Activated CD4-positive, alpha-beta T cell treated with anti-CD3 and anti-CD28 coated beads, Interleukin-2, amount 50 U/mL, for 1 hour (primary cell): ENCODE measurements at places on chromosomes 11 and 22.
A peak's percentile ranks its signal among the peaks of the same experiment; 100 is the strongest.

DNA sequence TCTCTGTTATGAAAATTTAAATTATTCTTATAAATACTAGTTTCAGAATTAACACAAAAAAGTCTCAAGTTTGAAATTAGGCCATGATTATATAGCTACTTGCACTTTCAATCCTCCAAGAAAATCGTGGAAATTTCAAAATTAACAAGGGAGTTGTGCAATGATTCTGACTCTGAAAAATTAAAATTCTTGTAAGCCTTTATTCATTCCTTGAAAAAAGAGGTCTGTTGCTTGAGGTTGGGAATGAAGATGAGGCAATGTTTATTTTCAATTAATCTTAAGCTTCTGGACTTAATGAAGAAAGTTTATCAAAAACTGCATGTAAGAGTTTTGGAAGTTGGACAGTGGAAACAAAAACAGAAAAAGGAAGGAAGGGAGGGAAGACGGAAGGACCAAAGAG lies 128.2 kb upstream of the FIBIN start:
- DNase-seq: no peak

DNA sequence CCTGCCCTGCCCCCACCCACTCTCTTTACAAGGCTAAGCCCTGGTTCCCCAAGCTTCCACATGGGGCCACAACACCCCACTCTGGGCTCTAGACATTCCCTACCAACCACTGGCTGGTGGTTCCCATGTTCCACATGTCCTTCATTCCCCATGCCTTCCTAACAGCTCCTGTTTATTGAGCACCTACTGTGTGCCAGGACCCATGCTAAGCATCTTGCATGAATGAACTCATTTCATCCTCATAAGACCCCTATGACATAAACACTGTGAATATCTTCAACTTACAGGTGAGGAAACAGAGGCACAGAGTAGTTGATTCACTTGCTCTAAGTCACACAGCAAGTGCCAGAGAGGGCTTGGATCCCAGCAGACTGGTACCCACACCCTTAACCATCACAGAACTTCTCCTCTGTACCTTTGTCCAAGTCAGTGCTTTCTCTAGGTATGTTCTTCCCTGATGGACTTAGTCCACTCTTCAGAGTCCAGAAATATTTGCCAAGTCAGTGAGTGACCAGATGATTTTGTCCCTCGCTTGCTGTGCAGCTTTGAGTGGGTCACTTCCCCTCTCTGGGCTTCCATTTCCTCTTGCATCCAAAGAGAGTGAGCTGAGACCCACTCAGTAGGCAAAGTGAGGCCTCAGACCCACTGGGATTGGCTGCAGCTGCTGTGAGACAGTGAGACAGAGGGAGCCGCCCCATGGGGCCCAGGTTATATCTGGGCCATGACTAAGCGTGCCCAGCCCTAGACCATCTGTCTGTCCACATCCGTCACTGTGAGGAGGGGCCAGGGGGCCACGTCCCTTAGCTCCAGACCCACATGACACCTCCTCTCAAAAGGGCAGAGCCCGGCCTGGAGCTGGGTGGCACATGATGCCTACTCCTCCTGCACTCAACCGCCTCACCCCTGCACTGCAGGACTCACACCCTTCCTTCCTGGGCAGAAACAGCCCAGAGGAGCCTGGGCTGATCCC lies 132.4 kb downstream of the MN1 start:
- DNase-seq: no peak

DNA sequence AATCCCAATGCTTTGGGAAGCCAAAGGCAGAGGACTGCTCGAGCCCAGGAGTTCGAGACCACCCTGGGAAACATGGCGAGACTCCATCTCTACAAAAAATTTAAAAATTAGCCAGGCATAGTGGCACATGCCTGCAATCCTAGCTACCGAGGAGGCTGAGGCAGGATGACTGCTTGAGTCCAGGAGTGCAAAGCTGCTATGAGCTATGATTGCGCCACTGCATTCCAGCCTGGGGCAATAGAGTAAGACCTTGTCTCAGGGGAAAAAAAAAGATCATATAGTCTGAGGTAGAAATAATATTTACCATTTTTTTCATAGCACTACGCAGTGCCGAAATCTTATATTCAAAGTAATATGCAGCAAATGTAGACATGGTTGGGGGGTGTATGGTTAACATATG lies 47.8 kb downstream of the MRTFA start:
- DNase-seq: no peak

GRCh38 chr11:17459236-17459896 lies 17.3 kb downstream of the ABCC8 start:
- DNase-seq: no peak

DNA sequence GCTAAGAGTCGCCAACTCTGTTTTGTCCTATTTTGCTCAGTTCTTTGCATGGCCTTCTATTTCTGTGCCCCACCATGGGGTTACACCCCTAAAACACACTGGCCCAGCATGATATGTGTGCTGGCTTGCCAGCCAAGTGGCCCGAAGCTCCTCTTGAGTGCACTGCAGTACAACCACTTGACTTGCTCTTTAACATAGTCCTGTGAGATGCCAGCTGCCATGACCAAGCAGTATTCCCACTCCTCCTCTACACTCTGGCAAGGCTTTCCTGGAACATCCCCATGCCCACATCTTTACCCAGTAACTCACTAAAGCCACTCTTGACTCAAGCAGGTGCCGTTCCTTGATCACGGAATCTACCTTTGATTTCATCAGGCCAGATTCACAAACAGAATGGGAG lies 102.9 kb upstream of the GAL start:
- no peak for DNase-seq

- no peak for DNase-seq
Measured at GRCh38 chr11:119400860-119401259, 19.4 kb upstream of the USP2 start.

DNA sequence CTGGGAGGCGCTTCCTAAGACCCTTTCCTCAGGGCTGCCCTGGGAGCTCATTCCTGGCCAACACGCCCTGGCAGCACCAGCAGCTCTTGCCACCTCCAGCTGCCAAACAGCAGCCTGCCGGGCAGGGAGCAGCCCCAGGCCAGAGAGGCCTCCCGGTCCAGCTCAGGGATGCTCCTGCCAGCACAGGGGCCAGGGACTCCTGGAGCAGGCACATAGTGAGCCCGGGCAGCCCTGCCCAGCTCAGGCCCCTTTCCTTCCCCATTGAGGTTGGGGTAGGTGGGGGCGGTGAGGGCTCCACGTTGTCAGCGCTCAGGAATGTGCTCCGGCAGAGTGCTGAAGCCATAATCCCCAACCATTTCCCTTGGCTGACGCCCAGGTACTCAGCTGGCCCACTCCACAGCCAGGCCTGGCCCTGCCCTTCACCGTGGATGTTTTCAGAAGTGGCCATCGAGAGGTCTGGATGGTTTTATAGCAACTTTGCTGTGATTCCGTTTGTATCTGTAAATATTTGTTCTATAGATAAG lies 7.6 kb downstream of the SLC39A13 start:
- DNase-seq: no peak

- DNase-seq: no peak
Measured at GRCh38 chr11:131284041-131284440, 86.4 kb upstream of the NTM start.

- DNase-seq: no peak
Measured at GRCh38 chr11:19012636-19013035, 47.9 kb downstream of the MRGPRX2 start.

DNA sequence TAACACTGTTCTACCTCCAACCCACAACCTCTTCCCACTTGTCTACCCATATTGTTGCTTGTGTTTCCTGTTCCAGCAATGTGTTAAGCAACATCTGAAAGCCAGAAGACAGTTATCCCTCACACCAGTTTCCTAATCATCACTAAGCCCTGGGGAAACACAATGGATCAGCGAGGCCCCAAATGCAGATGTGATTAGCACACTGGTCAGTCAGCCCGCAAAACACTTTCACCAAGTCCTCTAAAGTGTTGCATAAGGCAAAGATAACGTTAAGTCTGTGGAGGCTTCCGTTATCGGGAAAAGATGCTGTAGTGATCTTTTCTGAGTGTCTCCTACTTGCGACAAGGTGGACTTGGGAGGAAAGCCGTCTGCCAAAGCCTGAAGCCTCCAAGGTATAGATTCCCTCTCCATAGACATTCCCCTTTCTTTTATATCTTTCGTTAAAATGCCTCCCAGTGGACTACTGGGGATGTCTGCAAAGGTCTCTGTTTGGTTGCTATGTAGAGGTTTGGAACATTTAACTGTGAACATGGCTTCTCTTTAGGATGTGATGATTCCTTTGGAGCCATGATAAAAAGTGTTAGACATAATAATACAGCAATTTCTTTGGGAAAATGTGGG lies at the start of gene MS4A3:
TSS of gene MS4A3 (plus strand) at position 317 of the 621 bp plus-strand sequence. CDS start 4,496 bp downstream, outside the sequence.
- DNase-seq: no peak

DNA sequence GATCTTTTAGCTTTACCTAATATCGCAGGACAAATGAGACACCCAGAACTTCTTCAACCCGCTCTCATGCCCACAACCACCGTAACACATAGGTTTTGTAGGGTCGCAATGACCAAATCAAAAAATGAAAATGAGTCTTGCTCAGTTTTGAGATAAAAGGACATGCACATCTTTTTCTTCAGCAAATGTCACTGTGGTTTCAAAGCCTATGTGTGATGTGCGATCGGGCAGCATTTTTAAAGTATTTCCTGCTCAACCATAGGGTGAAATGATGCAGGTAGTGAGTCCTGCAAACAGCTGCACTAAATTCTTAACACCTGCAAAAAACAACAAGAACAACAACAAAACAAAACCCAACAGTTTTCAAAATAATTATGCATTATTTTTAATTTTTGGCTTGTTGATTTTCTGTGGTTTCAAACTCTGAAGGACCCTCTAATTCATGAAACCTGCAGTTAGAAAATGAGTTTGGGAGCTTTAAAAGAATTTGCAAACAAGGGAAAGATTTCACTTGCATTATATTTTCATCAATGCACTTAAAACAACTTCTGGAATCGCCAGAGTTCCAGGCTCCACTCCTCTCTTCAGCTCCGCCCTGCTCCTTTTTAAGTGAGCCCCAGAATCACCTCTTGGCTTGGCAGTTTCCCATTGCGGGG lies 79.4 kb downstream of the PRR5L start:
- no peak for DNase-seq

- no peak for DNase-seq
Measured at GRCh38 chr11:44417731-44418455, 108.0 kb upstream of the ALX4 start.

- no peak for DNase-seq
Measured at GRCh38 chr11:1935156-1936071, 11.7 kb upstream of the MRPL23 start.

DNA sequence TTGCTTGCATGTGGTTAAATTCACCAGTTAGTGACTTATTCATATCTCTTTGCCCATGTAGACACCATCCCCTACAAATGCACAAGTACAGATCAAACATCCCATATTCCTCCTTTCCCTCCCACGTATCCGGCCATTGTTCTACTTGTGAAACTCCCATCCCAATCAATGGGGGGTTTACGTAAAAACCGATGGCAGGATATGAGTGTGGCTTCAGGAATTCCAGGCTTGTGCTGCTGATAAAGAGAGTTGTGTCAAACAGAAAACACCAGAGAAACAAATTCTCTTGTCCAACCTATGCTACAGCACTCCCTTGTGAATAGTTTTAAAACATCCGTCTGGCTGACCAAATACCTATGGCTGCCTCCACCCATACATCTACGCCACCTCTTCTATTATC lies 15.5 kb downstream of the FLI1 start:
- no peak for DNase-seq

- DNase-seq: no peak
Measured at GRCh38 chr11:60077981-60078380, 10.5 kb upstream of the MS4A2 start.

- no peak for DNase-seq
Measured at GRCh38 chr11:35214792-35215193, 75.8 kb downstream of the CD44 start.

DNA sequence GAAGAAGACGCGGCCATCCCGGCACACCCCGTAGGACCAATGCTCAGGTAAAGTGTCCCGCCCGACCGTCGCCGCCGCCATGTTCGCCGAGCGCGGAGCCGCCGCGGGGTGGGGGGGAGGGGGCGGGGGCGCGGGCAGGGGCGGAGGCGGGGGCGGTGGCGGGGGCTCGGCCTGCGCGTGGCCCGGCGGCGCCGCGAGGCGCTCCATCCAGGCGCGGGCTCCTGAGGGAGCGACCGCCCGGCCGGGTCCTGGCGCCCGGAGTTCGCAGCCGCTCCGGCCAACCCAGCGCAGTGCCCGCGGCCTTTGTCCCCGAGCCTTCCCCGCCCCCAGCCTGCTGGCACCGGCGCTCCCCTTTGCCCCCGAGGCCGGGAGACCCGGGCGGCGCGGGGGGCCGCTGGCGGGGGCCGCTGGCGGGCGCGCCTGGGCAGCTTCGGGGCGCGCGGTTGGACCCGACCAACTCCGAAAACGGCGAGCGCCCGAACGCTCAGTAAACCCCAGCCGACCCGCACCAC lies at the start of gene PLEKHA7:
TSS of gene PLEKHA7 (minus strand) at position 94 of the 512 bp plus-strand sequence. CDS start at position 81, 13 bp downstream.
- peak; percentile 11 for DNase-seq

DNA sequence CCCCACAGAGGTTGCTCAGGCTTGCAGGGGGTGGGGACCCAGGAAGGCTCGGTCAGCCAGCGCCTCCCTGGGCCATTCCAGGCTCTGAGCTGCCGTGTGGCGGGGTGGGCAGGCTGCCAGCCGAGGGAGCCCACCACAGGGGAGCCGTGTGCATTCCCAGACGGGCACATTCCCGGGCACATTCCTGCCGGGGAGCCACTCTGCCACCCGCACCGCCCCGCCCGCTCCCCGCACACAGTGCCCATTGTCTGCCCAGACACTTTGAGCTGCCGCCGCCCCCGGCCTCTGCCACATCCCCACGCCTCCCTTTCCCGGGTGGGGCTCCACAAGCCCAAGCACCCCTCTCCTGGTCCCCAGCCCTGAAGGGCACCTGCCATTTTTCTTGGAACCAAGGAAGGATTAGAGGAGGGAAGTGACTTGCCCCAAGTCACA lies 27.4 kb downstream of the RPL3 start:
- no peak for DNase-seq

- no peak for DNase-seq
Measured at GRCh38 chr22:28808716-28809355, 8.5 kb upstream of the XBP1 start.
